KG1 (cell line): ENCODE measurements at places on chromosomes 2 and 18.

DNA sequence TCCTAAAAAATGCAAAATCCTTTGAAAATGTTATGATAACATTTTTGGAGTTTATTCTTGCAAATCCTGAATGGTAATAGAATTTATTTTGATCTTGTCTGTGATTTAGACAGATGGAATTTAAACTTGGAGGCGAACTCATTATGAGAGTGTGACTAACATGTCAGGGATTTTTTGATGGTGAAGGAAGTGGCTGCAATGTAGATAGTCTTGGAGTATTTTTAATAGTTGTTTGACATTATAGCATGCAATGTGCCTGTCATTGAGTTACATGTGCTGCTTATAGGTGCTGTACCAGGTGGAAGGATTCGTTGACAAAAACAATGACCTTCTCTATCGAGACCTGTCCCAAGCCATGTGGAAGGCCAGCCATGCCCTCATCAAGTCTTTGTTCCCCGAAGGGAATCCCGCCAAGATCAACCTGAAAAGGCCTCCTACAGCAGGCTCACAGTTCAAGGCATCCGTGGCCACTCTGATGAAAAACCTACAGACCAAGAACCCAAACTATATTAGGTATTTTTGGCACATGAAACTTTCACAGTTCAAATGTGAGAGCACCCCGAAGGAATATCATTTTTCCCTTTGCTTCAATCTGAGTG lies 141.8 kb downstream of the MYO1B start:
- DNase-seq, result no peak

GRCh38 chr18:69948919-69949537 lies 1.4 kb upstream of the CD226 start:
- no peak for DNase-seq

- no peak for DNase-seq
These were observed 94.6 kb upstream of the SCG2 start for GRCh38 chr2:223696719-223697118.

GRCh38 chr18:12377556-12378197 lies 650 bp upstream of the AFG3L2 start:
- peak; percentile 99 for DNase-seq

- no peak for DNase-seq
These were observed 471.2 kb upstream of the CHST9 start for GRCh38 chr18:27656167-27656778.

- DNase-seq, result peak; percentile 38
These were observed 486.0 kb downstream of the ERBB4 start for GRCh38 chr2:212052412-212053159.

- no peak for DNase-seq
These were observed 27.7 kb downstream of the BIRC6 start for GRCh38 chr2:32384529-32384928.

DNA sequence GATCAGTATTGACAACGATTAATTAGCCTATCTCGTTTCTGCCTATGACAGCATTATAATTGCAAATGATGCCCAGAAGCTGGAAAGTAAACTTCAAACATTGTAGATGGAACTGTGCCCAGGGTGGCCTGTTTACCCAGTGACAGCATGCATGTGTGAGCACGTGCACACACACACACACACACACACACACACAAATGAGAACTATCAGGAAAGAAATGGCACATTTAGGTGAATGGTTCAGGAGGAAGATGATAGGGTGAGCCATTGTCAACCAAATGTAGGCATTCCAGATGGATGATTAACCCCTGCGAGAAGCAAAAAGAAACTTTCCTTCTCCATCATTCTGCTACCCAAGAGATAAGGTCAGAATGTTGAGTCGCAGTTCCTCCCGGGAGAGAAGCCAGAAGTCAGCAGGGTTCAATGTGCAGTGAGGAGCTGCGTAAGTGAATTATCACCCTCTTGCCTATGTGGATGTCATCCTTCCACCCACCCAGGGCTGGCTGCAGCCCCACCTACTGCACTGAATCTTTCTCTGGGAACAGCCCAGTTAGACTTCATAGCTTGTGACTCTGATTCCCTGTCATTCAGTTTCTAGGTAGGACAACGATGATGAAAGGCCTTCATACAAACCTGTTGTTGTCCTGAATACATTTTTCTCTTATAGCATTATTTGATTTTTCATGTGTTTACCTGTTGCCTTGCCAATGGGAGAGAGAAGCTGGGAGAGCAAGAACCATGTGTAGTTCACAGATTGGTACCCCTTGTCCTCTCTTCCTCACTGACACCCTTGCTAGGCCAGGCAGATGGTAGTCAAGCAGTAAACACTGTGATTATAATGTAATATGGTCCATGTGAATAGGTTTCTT lies 3.5 kb upstream of the APOB start:
- DNase-seq, result no peak

DNA sequence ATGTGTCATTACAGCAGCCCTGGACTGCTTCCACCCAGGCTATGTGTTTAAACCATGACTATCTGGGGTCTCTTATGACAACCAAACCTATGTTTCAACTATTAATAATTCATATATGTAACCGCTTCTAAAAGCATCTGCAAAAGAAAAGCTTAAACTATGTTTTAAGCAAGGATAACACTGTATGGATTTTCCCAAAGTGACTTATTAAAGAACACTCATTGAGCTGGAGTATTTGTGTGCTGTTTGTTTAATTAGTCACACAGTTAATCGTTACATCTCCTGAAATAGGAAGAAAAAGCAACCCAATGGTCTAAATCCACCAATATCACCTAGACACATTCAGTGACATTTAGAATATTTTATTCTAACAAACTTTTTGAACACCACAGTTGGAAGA lies 51.3 kb downstream of the TMEM163 start:
- no peak for DNase-seq

DNA sequence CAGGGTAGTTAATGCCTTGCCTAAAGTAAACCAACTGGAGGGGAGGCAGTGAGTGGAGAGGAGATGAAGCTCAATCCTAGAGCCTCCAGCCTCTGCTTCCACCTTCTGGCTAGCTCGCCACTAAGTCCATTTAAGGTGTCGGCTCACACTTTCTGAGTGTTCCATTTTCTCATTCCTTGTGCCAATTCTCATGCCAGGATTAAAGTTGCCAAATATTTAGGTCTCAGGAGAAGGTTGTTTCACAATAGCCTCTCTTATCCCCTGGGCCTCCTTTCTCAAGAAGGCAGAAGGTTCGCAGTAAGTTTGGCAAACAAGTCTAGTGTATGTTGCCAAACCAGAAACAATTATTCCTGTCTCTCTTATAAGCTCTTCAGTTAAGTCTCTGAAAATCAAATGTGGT lies 57.2 kb downstream of the TACR1 start:
- no peak for DNase-seq

DNA sequence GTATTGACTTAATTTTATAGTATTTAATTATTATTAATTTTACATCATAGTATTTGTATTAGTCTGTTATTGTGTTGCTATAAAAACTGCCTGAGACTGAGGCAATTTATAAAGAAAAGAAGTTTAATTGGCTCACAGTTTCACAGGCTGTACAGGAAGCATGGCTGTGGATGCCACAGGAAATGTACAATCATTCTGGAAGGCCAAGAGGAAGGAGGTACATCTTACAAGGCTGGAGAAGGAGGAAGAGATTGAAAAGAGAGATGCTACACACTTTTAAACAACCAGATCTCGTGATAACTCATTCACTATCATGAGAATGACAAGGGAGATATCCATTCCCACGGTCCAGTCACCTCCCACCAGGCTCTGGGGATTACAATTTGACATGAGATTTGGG lies 2019.4 kb upstream of the PIK3C3 start:
- no peak for DNase-seq

GRCh38 chr2:72694715-72695496 lies 130.9 kb downstream of the EXOC6B start:
- DNase-seq, result no peak

- no peak for DNase-seq
These were observed 28.6 kb downstream of the FEZ2 start for GRCh38 chr2:36569267-36569856.

DNA sequence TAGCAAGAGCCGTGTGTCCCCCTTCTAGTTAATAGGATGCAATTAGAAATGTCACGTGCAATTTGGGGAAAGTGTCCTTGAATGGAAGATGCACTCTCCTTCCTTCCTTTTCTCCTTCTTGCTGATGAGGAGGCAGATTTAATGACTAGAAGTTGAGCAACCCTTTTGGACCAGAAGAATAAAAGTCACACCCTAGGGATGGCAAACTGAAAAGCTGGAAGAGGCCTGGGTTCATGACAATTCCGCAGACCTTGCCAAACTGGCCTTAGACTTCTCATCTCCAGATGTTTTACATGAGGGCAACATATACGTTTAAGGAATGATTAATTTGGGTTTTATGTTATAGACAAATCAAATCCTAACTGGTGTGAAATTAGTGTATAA lies 38.6 kb upstream of the NCOA1 start:
- no peak for DNase-seq

GRCh38 chr2:45585267-45585861 lies 25.7 kb downstream of the SRBD1 start:
- DNase-seq, result peak; percentile 40

- DNase-seq, result peak; percentile 92
These were observed at the start of gene RNF181 for GRCh38 chr2:85595301-85596025. Gene RNF181, plus strand, starts transcription at chr2:85595745. Its CDS starts 19 bp downstream, at chr2:85595764.
